ENCODE measurements at places on chromosomes 1 and 21.

- no peak for DNase-seq
Observed at GRCh38 chr1:224745394-224745793, 129.3 kb downstream of the CNIH3 start.

DNA sequence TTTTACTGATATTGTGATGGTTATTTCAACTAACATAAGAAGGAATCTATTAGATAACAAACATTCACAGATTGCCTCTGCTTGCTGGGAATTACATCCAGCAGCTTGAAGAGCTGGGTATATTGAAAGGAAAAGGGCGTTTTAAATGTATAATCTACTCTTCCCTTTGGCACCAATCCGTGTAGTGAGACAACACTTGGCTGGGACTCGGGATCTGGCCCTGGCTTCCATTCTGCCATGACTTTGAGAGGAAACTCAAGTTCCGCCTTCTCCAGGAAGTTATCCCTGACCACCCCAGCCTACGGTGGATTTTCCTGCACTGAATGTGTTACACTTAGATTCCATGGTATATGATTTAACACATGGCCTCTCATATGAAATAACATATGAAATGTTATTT, 86.9 kb upstream of the UBE2U start:
- DNase-seq = no peak

DNA sequence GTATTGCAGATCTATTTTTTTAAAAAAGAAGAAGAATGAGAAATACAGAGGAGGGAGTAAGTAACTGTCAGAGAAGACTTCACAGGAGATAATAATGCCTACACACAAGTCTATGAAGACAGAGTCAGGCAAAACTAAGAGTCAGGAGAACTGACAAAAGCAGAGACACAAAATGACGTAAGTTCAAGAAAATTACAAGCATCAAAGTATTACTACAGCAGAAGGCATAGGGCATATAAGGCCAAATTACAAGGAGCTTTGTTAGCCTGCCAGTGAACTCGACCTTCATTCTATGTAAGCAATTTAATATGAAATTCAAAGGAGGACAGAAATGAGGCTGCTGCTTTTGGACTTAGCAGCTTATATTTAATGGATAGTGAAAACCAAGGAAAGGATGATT, 23.7 kb downstream of the FAF1 start:
- DNase-seq = no peak

GRCh38 chr1:237411621-237412020, 369.6 kb downstream of the RYR2 start:
- no peak for DNase-seq

DNA sequence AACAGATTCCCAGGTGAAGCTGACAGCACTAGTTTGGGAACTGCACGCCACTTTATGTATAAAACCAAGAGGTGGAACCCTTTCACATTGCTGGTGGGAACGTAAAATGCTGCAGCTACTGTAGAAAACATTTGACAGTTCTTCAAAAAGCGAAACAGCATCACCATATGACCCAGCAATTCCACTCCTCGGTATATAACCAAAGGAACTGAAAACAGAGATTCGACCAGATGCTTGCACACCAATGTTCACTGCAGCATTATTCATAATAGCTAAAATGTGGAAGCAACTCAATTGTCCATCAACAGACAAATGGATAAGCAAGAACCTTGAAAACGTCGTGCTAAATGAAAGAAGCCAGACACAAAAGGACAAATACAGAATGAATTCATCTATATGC, 17.5 kb downstream of the RSPH1 start:
- DNase-seq = no peak

DNA sequence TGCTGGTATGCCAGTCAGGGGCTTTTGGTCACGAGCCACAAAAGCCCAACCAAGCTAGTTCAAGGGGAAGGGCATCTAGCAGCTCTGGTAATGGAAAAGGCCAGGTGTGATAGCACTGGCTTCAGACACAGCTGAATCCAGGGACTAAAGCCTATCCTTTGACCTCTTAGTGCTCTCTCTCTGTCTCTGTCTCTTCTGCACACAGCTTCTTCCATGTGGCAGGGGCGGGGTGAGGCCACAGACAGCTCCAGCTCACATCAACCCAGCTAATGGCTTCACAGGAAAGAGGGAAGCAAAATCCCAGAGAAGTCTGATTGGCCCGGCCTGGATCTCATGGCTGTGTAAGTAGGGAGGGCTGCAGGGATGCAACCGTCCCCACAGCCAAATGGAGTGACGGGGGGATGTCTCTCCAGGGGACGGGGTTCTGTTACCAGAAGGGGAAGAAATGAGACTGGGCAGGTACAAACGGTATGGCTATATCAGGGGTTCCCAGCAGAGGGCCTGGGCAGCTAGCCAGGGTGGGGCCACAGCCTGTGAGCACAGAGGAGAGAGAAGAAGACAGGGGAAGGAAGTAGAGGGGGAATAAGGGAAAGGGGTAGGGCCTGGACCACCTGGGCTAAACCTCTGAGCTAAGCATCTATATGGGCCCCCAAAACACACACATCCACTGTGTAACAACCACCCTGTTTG, 42.4 kb downstream of the FBXO2 start:
- DNase-seq = no peak
